ENCODE measurements at places on chromosomes 4 and X. TPM values are rescaled to one million over a fixed set of nuclear protein-coding genes. Genes with fewer than 3 reads are reported as not detected.
A peak's percentile ranks its signal among the peaks of the same experiment; 100 is the strongest.

DNA sequence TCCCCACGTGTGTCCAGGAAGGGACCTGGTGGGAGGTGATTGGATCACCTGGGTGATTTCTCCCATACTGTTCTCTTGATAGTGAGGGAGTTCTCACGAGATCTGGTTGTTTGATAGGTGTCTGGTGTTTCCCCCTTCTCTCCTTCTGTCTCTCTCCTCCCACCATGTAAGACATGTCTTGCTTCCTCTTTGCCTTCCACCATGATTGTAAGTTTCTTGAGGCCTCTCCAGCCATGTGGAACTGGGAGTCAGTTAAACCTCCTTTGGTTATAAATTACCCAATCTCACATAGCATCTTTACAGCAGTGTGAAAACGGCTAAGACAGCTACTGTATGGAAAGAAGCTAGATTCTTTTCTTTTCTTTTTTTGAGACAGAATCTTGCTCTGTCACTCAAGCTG is 21.6 kb upstream of the FGG start:
- no peak for DNase-seq

The ZGRF1 gene
- total RNA-seq, result 1.7 TPM

DNA sequence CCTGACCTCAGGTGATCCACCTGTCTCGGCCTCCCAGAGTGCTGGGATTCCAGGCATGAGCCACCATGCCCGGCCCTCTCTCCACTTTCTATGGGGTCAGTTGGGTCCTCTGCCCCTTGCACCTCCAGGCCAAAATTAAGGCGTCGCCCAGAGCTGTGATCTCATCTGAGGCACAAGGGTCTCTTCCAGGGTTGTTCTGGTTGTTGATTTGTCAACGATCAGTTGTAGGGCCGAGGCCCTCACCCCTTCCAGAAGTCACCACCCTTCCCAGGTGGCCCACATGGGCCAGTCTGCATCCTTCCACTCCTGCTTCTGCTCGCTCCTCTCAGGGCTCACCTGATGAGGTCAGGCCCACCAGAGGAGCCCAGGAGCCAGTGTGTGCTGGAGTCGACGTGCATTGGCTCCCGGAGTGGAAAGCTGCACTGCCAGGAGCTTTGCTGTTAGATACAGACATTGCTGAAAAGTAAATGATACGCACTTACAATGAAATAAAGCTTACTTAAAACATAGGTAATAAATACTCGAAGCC is 14.3 kb upstream of the TMEM271 start:
- DNase-seq, result no peak

DNA sequence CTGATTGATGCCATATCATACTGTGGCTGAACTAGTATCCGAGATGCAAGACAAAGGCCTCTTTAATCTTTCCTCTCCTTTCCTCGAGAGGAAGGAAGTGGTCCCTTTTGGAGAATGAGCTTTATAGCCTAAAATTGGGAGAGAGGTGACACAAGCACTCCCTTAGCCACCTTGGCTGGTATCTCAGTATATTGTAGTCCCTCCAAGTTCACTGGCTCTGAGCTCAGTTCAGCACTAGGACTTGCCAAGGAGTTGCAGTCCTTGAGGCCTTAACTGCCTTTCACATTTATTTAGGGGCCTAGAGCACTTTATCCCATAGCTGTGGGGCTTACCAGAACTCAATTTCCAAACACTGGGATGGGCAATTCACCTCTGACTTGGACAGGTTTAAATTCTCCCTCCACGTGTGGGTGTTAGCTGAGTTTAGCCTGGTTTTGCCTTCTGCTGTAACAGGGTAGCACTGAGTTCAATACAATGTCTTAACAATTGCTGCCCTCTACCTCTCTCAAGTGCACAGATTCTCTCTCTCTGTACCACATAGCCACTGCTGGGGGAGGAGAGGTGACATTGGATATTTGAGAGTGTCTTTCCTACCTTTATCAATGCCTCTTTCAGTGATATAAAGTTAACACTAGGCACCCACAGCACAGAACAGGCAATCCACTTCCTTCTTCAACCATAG is 216.4 kb downstream of the TECRL start:
- no peak for DNase-seq

The SMR3B gene
- not detected for total RNA-seq

DNA sequence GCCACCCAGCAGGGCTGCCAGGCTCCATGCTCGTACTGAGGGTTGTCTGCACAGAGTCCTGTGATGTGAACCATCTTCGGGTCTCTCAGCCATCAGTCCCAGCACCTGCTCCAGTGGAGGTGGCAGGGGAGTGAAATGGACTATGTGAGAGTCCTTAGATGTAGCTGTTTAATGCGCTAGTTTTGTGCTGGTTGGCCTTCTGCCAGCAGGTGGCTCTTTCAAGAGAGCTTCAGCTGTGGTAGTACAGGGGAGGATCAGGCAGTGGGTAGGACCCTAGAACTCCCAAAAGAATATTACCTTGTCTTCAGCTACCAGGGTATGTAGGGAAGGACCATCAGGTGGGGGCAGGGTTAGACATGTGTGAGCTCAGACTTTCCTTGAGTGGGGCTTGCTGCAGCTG is 1066.0 kb downstream of the GLUD2 start:
- no peak for DNase-seq

DNA sequence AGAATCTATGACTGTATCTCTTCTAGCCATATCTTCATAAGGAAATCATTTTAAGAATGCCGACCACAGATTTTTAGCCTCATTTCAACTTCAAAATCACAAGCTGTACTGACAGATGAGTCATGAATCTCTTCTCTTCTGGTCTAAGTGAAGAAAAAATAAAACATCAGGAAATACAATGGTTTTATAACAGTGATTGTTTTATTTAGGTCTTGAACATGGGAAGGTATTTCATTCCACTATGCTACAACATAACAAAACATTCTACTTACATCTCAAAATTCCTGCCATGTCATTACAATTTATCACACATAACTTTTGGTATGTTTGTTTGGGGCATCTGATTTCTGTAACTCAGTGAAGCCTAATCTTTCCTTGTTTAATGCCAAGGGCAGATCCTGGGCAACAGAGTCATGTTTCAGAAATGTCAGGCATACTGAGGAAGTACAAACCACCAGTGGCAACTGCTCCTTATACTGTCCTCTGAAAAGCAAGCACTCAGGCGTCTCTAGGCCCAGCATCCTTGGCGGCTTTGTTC is 325.0 kb downstream of the PDHA2 start:
- no peak for DNase-seq

DNA sequence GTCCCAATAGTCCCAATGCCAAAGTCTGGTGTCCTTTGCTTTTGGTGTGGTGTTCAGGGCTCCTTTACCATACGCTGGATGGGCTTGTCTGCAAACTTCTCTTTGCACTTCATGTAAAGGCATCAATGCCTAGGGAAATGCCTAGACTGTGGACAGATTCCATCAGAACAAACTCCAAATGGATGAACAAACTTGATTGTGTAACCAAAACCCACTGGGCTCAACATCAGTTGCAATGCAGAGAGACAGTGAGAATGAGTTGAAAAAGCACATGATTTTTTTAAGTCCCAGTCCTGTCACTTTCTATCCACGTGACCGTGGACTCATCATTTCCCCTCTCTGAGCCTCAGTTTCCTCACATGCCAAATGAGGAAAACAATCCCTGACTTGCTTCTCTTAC is 4.9 kb downstream of the ATP1B4 start:
- DNase-seq, result no peak

The RAB40A gene
- not detected for total RNA-seq

- DNase-seq, result peak; percentile 90
These were observed 6.1 kb downstream of the TACC3 start for GRCh38 chr4:1727117-1728031.

- DNase-seq, result no peak
These were observed 3.0 kb downstream of the MAGED2 start for GRCh38 chrX:54810532-54810931.

- no peak for DNase-seq
These were observed 176.7 kb downstream of the PDGFC start for GRCh38 chr4:156794863-156795262.

DNA sequence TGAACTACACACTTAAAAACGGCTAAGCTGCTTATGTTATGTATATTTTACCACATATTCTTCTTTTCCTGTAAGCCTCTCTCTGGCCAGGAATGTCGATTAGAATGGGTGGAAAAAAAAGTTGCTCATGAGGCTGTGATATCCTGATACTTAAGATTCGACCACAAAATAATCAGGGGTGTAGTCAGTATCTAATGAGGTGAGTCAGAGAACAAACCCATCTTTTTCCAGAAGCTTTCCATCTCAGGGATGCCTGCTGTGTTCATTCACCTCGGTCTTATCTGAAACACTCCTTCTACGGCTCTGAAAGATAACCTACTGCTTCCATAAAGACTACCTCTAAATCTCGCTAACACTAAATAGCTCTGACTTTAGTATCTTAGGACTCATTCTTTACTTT is 142.7 kb upstream of the MAP3K15 start:
- DNase-seq, result no peak

- no peak for DNase-seq
These were observed 4.9 kb downstream of the HUWE1 start for GRCh38 chrX:53681661-53682060.

The TGIF2LX gene
- not detected for total RNA-seq

The SRPX gene
- 36.1 TPM for total RNA-seq

GRCh38 chr4:151267822-151268535 is 9.0 kb upstream of the PRSS48 start:
- no peak for DNase-seq

The HMX1 gene
- total RNA-seq, result not detected

GRCh38 chrX:111180750-111181240 is 84.8 kb downstream of the PAK3 start:
- DNase-seq, result no peak

- DNase-seq, result no peak
These were observed 949.9 kb downstream of the TECRL start for GRCh38 chr4:63459329-63459728.

GRCh38 chrX:40202456-40202855 is 104.7 kb upstream of the BCOR start:
- DNase-seq, result no peak

GRCh38 chr4:33649015-33649414 is 2595.3 kb downstream of the ARAP2 start:
- no peak for DNase-seq

The ENPEP gene
- 3.3 TPM for total RNA-seq

- no peak for DNase-seq
These were observed 46.4 kb downstream of the GPAT3 start for GRCh38 chr4:83582289-83582785.

GRCh38 chr4:83974111-83974780 is 438.3 kb downstream of the GPAT3 start:
- no peak for DNase-seq

- no peak for DNase-seq
These were observed 58.5 kb upstream of the AGTR2 start for GRCh38 chrX:116111934-116112595.

The RPA4 gene
- not detected for total RNA-seq

GRCh38 chr4:153728151-153728550 is 31.7 kb downstream of the RNF175 start:
- DNase-seq, result no peak

- DNase-seq, result no peak
These were observed 100.8 kb upstream of the USP38 start for GRCh38 chr4:143083756-143084472.

- DNase-seq, result no peak
These were observed 1.1 kb upstream of the ARMCX4 start for GRCh38 chrX:101484135-101484534.

GRCh38 chrX:55452833-55453124 is 852 bp downstream of the MAGEH1 start:
- no peak for DNase-seq

DNA sequence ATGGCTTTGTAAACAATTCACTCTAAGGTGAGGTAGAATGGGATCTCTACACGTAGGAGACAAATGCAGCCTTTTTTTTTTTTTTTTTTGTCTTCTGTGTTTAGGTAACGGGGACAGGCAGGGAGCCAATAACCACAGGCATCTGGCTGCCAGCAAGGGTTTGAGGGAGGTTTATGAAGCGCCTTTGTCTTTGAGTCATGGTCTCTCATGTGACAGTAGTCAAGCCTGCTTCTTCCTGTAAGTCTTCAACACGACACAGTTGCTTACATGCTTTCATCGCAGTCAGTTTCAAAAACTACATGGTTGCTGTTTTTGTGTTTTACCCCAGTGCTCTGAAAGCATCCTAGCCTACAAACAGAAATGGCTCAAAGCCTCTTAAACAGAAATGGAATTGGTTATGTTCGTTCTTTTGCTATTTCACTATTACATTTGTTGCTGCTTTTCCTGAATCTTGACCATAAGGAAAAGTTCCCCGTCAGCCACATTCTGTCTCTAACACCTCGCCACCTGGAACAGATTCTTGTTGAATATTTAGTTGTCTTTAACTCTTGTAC is 127.8 kb upstream of the METTL14 start:
- no peak for DNase-seq

- DNase-seq, result no peak
These were observed 128.4 kb downstream of the ZMAT1 start for GRCh38 chrX:101803451-101803850.

The TRIM61 gene
- total RNA-seq, result 2.0 TPM

GRCh38 chrX:152307936-152308335 is 143.2 kb downstream of the GABRA3 start:
- DNase-seq, result no peak

GRCh38 chrX:9110808-9111207 is 76.9 kb upstream of the FAM9B start:
- no peak for DNase-seq

- no peak for DNase-seq
These were observed 1.4 kb upstream of the MSL3 start for GRCh38 chrX:11756354-11757318.
